ENCODE measurements at places on chromosomes 5 and 9.
A peak's percentile ranks its signal among the peaks of the same experiment; 100 is the strongest.

DNA sequence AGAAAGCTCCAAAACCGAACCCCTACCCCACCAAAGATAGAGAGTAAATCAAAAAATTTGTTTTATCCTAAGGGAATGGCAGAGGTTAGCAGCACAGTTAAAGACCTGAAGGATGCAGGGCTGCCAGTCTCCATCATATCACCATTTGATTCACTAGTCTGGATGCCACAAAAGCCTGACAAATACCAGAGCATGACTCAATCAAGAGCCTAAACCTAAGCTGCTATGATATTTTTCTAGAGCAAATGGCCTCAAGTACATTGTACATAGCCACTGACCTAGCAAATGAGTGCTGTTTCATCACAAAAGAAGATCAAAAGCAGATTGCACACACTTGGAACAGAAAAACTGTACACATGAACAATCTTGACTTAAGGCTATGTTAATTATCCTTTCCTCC is 48.0 kb downstream of the DPYSL3 start:
- no peak for DNase-seq

DNA sequence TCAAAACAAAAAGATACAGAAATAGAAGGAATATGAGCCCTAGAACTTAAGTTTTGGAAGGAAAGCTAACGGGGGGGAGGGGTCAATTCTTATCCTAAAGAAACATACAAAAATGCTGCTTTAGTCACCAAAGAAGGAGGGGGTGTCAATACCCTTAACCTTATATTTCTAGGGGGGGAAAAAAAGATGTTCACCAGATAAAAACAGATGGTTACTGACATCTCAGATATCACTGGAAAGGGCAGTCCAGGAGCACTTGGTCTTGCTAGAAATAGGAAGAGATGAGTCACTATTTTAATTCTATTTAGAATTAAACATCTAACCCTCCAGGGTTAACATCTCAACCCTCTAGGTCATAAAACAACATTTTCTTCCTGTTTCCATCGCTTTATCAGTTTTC is 1.7 kb downstream of the DIAPH1 start:
- DNase-seq, result no peak

- DNase-seq, result no peak
Measured at GRCh38 chr5:18195910-18196309, 561.6 kb downstream of the TAF11L14 start.

DNA sequence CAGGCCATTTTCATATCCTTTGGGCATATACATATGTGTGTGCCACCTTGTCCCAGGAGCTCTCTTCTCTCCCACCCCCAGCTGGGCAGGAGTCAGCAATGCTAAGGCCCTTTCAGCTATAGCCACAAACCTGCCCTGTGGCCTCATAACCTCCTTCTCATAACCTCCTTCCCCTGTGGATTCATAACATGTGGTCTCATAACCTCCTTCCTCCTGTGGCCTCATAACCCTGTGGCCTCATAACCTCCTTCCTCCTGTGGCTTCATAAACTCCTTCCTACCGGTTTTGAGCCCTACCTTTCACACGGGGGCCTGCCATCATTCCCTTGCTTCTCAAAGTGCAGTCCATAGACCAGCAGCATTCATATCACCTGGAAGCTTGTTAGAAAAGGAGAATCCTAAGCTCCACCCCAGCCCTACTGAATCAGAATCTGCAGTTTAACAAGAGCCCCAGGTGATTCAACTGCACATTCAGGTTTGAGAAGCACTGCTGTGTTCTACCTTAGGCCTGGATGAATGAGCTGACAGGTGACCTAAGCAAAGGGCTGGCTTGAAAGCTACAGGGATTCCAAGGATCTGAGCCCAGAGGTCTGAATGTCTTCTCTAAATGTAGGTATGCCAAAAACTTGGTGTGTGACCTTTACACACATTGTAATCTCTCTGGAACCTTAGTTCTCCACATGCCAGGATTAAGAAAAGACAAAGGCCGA is 41.9 kb upstream of the PLPP6 start:
- no peak for DNase-seq

GRCh38 chr9:77561331-77562018 is 86.6 kb downstream of the GNA14 start:
- no peak for DNase-seq

GRCh38 chr9:122197426-122197825 is 31.3 kb downstream of the LHX6 start:
- DNase-seq, result no peak

GRCh38 chr9:126495411-126496180 is 118.1 kb upstream of the LMX1B start:
- DNase-seq, result no peak

- DNase-seq, result no peak
Measured at GRCh38 chr5:37248421-37248969, 681 bp downstream of the CPLANE1 start.

GRCh38 chr9:97633859-97634490 is 354 bp downstream of the NCBP1 start:
- DNase-seq, result no peak

GRCh38 chr9:92740009-92740408 is 24.6 kb downstream of the BICD2 start:
- DNase-seq, result no peak

- no peak for DNase-seq
Measured at GRCh38 chr9:110114086-110114858, 93.7 kb downstream of the C9orf152 start.

DNA sequence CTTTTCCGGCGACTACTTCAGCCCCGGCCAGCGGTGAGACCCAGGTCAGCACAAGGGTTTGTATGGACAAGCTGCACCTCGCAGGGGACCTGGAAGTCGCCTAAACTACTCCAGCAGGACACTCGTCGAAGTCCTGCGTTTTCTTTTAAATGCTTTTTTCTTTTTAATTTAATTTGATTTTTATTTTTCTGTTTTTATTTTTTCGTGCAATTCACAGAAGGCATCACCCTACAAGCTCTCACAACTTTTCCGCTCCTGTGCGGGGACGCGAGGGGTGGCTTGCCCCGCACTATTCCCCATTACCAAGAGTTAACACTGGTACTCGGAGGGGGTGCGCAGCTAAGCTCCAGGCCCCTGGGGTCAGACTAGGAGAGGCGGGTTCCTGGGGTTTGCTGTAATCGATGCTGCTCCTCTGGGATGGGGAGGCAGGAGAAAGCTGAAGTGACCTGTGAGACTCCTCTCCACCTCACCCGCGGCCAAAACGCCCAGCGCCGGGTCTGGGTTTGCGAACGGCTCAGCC is 1.3 kb downstream of the EDIL3 start:
- DNase-seq, result peak; percentile 60

DNA sequence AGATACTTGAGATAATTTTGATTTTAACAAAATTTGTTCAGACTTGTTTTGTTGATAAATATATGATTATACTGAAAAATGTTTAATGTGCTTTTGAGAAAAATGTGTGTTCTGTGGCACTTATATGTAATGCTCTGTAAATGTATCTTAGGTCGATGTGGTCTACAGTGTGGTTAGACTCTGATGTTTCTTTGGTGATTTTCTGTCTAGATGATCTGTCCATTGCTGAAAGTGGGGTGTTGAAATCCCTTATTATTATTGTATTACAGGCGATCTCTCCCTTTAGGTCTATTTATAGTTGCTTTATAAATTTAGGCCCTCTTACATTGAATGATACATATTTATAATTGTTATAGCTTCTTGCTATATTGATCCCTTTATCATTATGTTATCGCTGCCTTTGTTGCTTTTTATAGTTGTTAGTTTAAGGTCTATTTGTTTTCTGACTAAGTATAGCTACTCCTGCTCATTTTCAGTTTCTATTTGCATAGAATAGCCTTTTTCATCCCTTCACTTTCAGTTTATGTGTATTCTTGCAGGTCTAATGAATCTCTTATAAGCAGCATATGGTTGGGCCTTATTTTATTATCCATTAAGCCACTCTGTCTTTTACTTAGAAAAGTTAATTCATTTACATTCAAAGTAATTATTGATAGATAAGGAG is 124.3 kb downstream of the MRPS30 start:
- DNase-seq, result no peak

- DNase-seq, result no peak
Measured at GRCh38 chr5:68922172-68922987, 171.4 kb upstream of the SLC30A5 start.

DNA sequence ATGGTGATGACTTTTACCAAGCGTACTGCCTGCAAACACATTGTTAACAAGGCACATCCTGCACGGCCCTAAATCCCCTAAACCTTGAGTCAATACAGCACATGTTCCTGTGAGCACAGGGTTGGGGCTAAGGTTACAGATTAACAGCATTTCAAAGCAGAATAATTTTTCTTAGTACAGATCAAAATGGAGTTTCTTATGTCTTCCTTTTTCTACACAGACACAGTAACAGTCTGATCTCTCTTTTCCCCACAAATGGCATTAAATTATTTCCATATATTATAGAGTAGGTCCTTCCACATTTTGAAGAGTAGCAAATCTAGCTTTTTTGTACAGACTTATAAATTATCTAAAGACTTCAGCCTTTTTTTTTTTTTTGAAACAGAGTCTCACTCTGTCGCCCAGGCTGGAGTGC is 1.6 kb upstream of the TMEM141 start:
- DNase-seq, result no peak

DNA sequence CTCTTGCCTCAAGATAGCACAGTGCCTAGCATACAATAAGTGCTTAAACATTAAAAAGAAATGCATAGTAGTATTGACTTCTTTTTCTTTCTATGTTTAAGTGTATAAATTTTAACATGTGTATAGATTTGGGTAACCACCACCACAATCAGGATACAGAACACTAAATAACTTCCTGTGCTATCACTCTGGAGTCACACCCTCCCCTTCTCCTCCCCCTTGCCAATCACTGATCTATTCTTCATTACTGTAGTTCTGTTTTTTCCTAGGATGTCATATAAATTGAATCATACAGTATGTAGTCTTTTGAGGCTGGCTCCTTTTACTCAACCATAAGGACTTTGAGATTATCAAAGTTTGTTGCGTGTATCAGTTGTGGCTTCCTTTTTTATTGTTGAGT is 68.5 kb downstream of the OSTF1 start:
- DNase-seq, result no peak

GRCh38 chr5:119578937-119579336 is 50.4 kb upstream of the FAM170A start:
- DNase-seq, result no peak

All from right kidney (tissue), 9 donors.